ENCODE measurements at places on chromosomes 6 and 20.

GRCh38 chr20:18705490-18705889 lies 108.1 kb upstream of the SCP2D1 start:
- no peak for DNase-seq

DNA sequence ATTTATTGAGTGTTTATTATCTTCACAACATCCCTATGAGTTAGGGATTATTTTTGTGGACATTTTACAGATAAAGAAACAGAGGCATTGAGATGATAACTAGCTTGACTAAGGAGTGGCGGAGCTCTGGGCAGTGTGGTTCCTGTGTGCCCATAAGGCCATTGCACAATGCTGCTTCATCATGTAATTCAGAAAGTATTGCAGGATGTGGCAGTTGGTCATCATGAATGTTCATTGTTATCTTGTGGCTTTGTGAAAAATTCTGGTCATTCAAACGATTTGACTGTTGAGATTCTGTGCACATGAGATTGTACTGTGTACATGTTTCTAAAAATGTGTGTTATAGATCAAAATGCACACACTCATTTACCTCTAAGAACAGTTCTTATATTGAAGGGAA lies 150.8 kb downstream of the ESR1 start:
- no peak for DNase-seq

GRCh38 chr20:57620274-57620990 lies at the start of gene ZBP1:
ZBP1 (minus strand) TSS chr20:57620426; CDS start chr20:57620295, 131 bp downstream.
- peak; percentile 86 for DNase-seq

DNA sequence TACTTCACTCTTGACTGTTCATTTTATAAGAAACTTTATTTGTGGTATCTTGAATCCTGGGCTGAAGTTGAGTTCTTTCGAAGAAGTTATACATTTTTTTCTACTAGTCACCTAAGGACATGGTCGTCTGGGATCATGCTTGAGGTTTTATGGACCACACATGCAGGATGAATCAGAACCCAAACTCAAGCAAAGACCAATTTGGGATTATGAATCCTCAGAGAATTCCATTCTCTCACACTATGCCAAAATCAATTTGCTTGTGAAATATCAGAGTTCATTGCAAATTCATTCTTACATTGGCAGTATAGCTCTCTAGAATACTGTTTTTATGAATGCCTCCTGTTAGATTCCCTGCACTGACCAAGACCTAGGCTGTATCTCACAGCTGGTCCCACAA lies 114.3 kb upstream of the HDAC2 start:
- no peak for DNase-seq

DNA sequence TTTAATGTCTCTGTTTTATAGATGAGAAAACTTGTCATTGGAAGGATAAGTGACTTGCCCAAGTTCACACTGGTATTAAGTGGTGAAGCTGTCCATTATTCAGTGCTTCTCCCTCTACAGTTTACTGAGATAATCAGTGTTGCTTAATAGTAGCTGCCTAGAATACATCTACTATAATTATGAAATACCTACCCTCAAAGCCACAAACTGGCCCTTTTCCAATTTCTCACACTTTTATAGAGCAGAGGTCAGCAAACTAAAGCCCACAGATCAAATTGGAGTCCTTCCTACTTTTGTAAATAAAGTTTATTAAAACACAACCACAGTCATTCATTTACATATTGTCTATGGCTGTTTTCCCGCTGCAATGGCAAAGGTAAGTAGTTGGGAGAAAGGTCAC lies 73.5 kb downstream of the EYS start:
- DNase-seq: no peak

DNA sequence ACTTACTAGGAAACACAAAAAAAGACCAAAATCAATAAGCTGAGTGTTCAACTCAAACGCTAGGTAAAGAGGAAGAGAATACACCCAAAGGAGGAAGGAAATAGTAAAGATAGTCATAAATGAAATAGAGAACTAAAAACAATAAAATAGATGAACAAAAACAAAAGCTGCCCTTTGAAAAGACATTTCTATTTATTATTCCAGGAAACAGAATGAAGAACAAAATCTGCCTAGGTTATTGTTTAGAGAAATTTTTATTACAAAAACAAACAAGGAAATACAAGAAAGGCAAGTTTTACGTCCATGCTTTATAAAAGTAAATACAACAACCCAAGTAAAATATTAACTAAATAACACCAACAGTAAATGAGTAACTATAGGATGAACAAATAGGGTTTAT lies 20.1 kb downstream of the HLA-DMB start:
- no peak for DNase-seq

- no peak for DNase-seq
Observed at GRCh38 chr6:25016014-25016720, 80.4 kb upstream of the RIPOR2 start.

- no peak for DNase-seq
Observed at GRCh38 chr6:44787254-44787834, 399.8 kb downstream of the CDC5L start.

- DNase-seq: no peak
Observed at GRCh38 chr20:47355489-47356219, 845 bp downstream of the ZMYND8 start.

GRCh38 chr20:50305636-50306477 lies 115.2 kb downstream of the CEBPB start:
- DNase-seq: no peak

GRCh38 chr6:51352506-51353029 lies 533.9 kb downstream of the TFAP2B start:
- DNase-seq: no peak

GRCh38 chr6:90406957-90407356 lies 110.3 kb upstream of the BACH2 start:
- DNase-seq: no peak

GRCh38 chr20:41261260-41261659 lies 56.3 kb downstream of the ZHX3 start:
- no peak for DNase-seq

DNA sequence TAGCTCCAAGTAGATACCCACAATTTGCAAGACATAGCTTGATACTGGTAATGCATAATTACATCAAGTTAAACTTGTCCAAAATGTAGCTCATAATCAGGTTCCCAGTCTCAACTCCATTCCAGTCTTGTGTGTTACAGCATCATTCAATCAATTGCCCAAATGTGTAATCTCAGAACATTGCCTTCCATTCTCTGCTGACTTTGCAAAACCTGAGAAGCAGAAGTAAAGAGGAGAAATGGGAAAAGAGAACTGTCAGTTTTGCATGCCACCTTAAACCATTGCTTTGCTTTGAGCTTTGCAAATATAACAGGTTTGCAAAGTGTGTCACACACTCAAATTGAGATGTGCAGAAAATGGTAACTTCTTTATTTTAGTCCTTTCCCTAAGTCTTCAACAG lies 40.3 kb upstream of the CNKSR3 start:
- no peak for DNase-seq

- DNase-seq: no peak
Observed at GRCh38 chr6:119296036-119297035, 53.2 kb downstream of the MAN1A1 start.

DNA sequence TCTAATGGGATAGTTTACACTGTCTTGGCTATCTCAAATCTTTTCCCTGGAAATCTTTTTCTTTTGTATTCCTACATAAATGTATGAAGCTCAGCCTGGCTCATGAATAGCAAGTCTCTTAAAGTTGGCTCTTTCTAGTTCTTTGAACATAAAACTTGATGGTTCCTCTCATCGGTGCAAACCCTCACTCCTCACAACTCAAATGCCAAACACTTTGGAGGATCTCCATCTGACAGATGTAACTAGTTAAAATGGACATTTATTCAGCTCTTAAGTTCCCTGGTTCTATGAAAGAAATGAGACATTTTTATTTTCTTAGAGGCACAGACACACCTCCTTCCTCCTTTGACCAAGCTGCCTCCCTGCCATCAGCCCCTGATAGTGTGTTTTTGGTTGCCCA lies 43.6 kb upstream of the IL17A start:
- DNase-seq: no peak

GRCh38 chr6:118825661-118826060 lies 68.3 kb upstream of the ASF1A start:
- DNase-seq: no peak

GRCh38 chr6:134921276-134921675 lies 28.6 kb downstream of the ALDH8A1 start:
- no peak for DNase-seq

- DNase-seq: peak; percentile 91
Observed at GRCh38 chr6:42104095-42104803, 38.2 kb downstream of the C6orf132 start.

DNA sequence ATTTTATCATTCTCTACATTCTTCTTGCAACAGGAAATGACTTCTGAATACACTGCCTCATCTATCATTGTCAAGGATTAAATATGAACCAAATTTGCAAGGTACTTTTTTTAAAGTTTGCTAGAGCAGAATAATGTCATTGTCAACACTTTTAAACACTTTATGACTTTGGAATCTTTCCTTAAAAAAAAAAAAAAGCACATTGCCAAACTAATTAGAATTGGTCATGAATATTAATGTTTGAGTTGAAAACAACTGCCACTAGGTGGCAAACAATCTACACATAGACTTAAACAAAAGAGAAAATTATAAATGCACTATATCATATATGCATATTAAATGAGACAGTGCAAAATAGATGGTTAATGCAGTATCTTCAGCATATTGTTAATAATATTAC lies 32.5 kb upstream of the TMEM244 start:
- DNase-seq: peak; percentile 20

DNA sequence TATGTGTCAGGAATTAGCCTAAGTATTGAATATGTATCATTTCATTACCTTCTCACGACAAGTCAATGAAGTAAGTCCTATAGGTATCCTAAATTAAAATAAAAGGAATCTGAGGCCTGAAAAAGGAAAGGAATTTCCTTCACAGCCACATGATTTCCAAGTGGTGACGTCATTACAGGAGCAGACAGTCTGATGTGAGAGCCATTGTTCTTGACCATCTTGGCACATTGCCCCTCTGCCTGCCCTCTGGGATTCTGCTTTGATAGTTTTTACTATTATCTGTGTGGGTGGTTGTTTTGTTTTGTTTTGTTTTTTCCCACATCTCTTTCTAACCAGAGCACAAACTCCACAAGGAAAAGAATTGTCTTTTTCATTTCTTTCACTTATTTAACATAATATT lies 219.8 kb upstream of the UFL1 start:
- no peak for DNase-seq

GRCh38 chr6:111776236-111777221 lies 96.7 kb downstream of the FYN start:
- DNase-seq: peak; percentile 16

GRCh38 chr20:57199656-57200405 lies 66.6 kb downstream of the BMP7 start:
- no peak for DNase-seq

GRCh38 chr6:156306531-156306930 lies 470.6 kb upstream of the ARID1B start:
- no peak for DNase-seq

DNA sequence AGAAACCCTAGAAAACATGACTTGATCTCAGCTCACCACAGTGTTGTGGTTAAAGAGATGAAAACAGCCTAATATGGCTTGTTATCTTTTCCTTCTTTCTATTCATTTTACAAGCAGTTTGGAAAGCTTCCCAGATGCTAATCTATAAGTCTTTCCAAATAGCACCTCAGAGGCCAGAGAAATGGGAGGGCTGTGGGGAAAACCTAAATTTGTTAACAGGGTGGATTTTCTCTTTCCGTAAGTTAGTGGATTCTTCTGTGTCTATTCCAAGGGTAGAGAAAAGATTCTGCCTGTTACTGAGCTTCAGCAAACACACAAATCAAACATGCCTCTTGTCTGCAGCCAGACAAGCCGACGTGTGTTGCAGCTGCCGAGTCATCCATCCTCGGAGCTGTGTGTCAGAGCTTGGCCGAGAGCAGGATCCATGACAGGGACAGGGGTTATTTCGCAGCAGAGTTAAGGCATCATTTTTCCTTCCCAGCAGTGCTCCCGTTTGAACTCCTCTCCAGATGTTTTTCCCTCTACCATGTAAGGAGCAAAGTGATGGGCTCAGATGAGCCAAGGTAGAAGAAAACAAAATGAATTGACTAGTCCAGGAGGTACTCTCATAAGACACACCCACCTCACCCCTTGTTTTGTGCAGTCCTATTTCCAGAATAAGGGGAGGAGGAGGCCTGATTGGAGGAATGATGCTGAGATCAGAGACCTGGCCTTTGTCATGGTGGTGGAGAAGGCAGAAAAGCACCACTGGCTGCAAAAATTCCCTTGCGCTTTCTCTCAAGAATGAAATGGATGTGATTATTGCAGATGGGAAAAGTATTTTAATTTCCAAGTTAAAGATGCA lies 560.0 kb downstream of the C6orf118 start:
- no peak for DNase-seq

DNA sequence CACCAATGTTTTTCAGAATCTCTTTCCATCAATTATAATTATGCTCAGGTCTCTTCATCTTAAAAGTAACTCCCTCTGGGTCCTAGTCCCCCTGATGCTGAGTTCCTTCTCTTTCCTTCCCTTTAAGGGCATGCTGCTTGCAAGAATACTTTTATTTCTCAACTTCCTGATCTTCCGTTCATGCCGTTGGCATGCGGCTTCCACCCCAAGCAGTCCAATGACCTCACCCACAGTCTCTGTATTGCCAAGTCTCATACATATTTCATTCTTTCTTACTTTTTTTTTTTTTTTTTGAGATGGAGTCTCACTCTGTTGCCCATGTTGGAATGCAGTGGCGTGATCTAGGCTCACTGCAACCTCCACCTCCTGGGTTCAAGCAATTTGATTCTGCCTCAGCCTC lies 83.5 kb downstream of the NDUFAF5 start:
- no peak for DNase-seq

- no peak for DNase-seq
Observed at GRCh38 chr6:131980791-131981623, 29.8 kb upstream of the CCN2 start.

- no peak for DNase-seq
Observed at GRCh38 chr6:2589171-2589661, 161.5 kb downstream of the MYLK4 start.

DNA sequence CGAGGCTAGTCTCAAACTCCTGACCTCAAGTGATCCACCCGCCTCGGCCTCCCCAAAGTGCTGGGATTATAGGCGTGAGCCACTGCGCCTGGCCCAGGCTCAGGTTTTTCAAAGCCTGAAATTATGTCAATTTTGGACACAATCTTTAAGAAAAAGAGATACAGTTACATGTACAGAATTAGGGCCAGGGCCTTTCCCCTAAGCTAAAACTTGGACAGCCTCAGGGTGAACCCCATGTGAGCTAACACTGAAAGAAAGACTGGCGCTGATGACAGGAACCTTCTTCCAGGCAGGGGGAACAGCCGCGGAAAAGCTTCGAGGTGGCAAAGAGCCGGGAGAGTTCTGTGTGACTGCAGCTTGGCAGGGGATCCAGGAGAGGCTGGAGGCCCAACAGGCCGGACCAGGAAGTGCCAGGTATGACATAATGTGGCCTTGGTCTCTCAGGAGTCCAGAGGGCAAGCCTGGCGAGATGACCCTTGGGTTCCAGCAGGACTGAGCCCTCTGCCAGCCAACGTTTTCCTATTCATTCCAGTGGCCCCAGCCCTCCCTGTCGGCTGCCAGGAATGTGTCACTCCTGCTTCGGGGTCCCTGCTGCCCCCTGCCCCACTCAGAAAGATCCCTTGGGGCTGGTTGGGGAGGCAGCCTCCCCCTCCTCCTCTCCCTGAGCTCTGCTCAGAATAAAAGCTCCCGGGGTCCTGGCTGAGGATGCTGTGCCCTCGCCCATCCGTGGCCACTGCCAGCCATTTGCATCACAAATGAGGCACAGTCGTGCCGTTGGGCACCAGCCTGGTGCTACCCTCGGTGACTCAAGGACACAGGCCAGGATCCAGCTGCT lies 37.3 kb downstream of the RBM38 start:
- no peak for DNase-seq
